Hair follicle dermal papilla cell (primary cell): ENCODE measurements at places on chromosomes 1 and 21. TPM values are rescaled to one million over a fixed set of nuclear protein-coding genes. Genes with fewer than 3 reads are reported as not detected.

Gene UMODL1
- total RNA-seq: under 0.01 TPM in 1 of 2 replicates, not detected in the other

Gene MMEL1
- total RNA-seq: 1.2 TPM in 1 of 2 replicates, not detected in the other

Gene TSSK3
- 0.61 and 1.6 TPM in 2 replicates for total RNA-seq

Gene TEDDM1
- not detected in 2 replicates for total RNA-seq

Gene BMP8A
- 0.12 and 0.16 TPM in 2 replicates for total RNA-seq

Gene C8B
- total RNA-seq: not detected in 2 replicates

Gene LGALS8
- 64.0 and 70.1 TPM in 2 replicates for total RNA-seq

Gene RGSL1
- not detected in 2 replicates for total RNA-seq

Gene ATP1A4
- not detected in 2 replicates for total RNA-seq

Gene CLEC20A
- not detected in 2 replicates for total RNA-seq

Gene DRAM2
- 49.9 and 61.7 TPM in 2 replicates for total RNA-seq

Gene PGLYRP4
- total RNA-seq: not detected in 2 replicates

Gene RCSD1
- 0.12 TPM in 1 of 2 replicates, not detected in the other for total RNA-seq

Gene TMEM52
- total RNA-seq: 0.61 and 0.65 TPM in 2 replicates

Gene TFF2
- total RNA-seq: not detected in 2 replicates

Gene HSD3B2
- not detected in 2 replicates for total RNA-seq

Gene KAZN
- 12.3 and 14.1 TPM in 2 replicates for total RNA-seq

Gene TBX19
- 2.4 and 3.5 TPM in 2 replicates for total RNA-seq

Gene GNG4
- total RNA-seq: under 0.01 TPM in 1 of 2 replicates, not detected in the other

Gene ACP6
- 3.8 and 5.7 TPM in 2 replicates for total RNA-seq

Gene CC2D1B
- total RNA-seq: 45.5 and 46.2 TPM in 2 replicates

Gene AADACL3
- total RNA-seq: not detected in 2 replicates

Gene MMP23B
- 0.24 and 0.49 TPM in 2 replicates for total RNA-seq

Gene PCBP3
- total RNA-seq: 8.1 and 16.7 TPM in 2 replicates

Gene SIKE1
- 42.1 and 59.7 TPM in 2 replicates for total RNA-seq

Gene HTR6
- total RNA-seq: 0.12 TPM in 1 of 2 replicates, not detected in the other

Gene SH2D1B
- not detected in 2 replicates for total RNA-seq

Gene C1orf115
- total RNA-seq: 0.49 and 0.61 TPM in 2 replicates

Gene TRIM46
- total RNA-seq: 7.4 and 7.8 TPM in 2 replicates

Gene ITSN1
- total RNA-seq: 61.8 and 65.1 TPM in 2 replicates

Gene ITGB2
- total RNA-seq: 2.1 and 3.4 TPM in 2 replicates

Gene NOTCH2
- 220 and 263 TPM in 2 replicates for total RNA-seq

Gene RNF186
- total RNA-seq: not detected in 2 replicates

Gene SNX7
- 67.3 and 85.6 TPM in 2 replicates for total RNA-seq

Gene HIVEP3
- total RNA-seq: 2.4 TPM in 2 replicates

Gene SPATA21
- total RNA-seq: not detected in 2 replicates

Gene TCP10L
- under 0.01 TPM in 1 of 2 replicates, not detected in the other for total RNA-seq

Gene RBM11
- 0.16 and 1.5 TPM in 2 replicates for total RNA-seq

Gene SELL
- under 0.01 and 0.16 TPM in 2 replicates for total RNA-seq

Gene ZBTB48
- total RNA-seq: 12.9 and 14.0 TPM in 2 replicates

Gene SIM2
- 0.24 and 7.3 TPM in 2 replicates for total RNA-seq

Gene FASLG
- not detected in 2 replicates for total RNA-seq

Gene ESPN
- not detected in 2 replicates for total RNA-seq

Gene CHI3L1
- total RNA-seq: 2.7 and 11.0 TPM in 2 replicates

Gene SLC1A7
- 0.24 TPM in 1 of 2 replicates, not detected in the other for total RNA-seq

Gene RIMKLA
- not detected in 2 replicates for total RNA-seq

Gene ZRANB2
- total RNA-seq: 48.0 and 52.1 TPM in 2 replicates

Gene MTARC2
- total RNA-seq: 4.0 and 4.7 TPM in 2 replicates

Gene ST6GALNAC3
- total RNA-seq: 1.9 and 3.9 TPM in 2 replicates

Gene LDLRAD2
- 0.16 TPM in 1 of 2 replicates, not detected in the other for total RNA-seq

Gene PPIAL4G
- not detected in 2 replicates for total RNA-seq

Gene CLCA2
- 6.0 and 7.7 TPM in 2 replicates for total RNA-seq

Gene LEMD1
- total RNA-seq: not detected in 2 replicates

Gene PODN
- total RNA-seq: 20.8 and 23.0 TPM in 2 replicates

Gene ITLN2
- total RNA-seq: not detected in 2 replicates

Gene SMYD3
- 36.6 and 56.0 TPM in 2 replicates for total RNA-seq

Gene ZNF669
- 5.6 and 10.5 TPM in 2 replicates for total RNA-seq

Gene SPATA17
- 0.85 and 1.3 TPM in 2 replicates for total RNA-seq
